ENCODE measurements at places on chromosomes 13 and 19.

GRCh38 chr13:88112526-88112925, 441.4 kb downstream of the SLITRK5 start:
- no peak for DNase-seq

DNA sequence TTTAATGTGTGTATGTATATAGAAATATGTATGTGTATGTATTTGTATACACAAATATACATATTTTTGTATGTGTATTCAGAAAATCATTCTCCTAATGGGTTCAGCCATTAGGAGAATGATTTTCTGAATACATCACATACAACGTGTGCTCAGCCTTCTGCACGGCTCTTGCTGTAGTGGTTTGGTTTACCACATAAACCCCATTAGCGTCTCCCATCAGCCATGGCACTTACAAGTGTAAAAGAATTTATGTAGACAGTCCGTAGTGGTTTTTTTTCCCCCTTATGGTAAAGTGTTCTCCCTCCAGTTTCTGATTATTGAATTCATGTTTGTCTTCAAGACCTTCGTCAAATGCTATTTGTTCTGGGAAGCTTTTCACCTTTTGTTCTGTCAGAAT, 38.2 kb downstream of the ATP8A2 start:
- DNase-seq = no peak

DNA sequence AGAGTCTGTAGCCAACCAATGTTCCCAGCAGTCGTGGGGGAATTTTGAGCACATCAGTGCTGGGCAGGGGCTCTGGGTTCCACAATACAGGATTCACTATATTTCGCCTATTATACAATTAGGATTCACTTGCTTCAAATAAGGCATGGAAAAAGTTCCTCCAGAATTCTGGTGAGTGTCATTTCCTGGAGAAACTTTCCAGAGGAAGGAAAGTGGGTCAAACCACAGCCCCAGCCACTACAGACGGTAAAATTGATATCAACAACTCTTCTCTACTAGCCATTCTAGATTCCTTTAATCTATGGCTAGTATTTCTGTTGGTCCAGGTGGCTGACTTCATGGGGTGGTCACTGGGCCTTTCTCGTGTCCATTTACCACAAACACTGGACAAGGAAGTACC, 10.5 kb downstream of the MYCBP2 start:
- no peak for DNase-seq

GRCh38 chr13:32978278-32978677, 37.9 kb upstream of the KL start:
- no peak for DNase-seq
